ENCODE measurements at places on chromosomes 16 and 17.

DNA sequence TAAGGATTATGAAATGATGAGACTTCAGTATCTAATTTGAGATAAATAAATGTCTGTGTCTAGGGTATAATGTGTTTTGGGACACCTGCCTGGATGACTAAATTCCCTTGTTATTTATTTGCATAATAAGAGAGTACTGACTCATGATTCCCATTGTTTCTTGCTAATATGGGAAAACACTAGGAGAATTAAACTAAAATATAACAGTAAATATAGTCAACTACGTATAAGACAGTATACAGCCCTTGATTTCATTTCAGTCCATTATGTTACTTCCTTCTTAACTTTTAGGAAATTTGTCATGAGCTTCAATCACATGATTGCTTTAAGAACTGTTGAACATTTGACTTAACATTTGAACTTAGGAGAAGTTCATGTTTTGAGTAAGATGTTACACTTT is 62.4 kb downstream of the VMP1 start:
- DNase-seq, result peak; percentile 31

GRCh38 chr17:66348584-66349165 is 46.3 kb downstream of the PRKCA start:
- DNase-seq, result peak; percentile 95

DNA sequence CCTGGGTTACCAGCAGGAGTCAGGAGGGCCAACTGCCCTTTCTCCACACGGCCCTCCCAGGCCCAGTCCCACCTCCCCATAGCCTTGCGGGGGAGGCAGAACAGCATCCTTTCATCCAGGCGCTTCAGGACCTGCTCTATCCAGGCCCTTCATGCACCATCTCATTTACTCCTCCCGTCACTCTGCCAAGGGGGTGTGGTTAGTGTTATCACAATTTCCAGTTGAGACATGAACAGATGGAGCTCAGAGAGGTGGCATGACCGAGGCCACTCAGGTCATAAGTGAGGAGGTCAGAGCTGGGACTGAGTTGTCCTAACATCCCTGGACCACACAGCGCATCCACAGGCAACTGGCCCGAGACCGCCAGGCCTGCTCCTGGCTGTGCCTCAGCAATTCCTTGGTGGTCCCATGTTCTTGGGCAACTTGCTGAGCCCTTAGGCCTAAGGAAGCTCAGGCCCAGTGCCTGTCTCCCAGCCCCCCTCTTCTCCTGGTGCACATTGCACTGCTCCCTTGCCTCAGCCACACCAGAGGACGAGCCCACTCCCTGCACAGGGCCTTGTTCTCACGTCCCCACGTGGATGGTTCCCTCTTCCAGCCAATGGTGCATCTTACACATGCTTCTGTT is 23.8 kb downstream of the C17orf100 start:
- no peak for DNase-seq

DNA sequence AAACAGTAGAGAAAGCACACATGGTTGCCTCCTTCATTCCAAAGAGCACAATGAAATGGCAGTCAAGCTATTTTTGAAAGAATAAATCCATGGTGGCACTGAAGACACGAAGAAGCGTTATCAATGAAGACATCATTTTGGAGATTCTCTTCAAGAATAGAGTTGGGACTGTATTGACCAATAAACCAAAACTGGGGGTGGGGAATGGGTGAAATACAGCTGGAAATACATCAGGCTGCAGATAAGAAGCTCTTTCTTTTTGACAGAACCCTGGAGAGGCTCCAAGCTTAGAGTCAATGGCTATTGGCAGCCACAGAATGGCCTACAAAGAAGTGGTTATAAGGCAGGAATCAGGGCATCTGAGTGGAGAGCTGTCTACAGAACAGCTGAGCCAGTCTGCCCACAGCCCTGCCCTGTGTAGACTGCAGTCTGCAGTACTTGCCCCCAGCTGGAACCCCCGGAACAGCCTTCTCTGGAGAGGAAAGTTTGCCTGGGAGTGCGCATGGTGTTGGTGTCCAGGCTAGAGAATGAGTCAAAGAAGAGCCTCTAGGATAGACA is 100.4 kb downstream of the STX8 start:
- DNase-seq, result no peak

DNA sequence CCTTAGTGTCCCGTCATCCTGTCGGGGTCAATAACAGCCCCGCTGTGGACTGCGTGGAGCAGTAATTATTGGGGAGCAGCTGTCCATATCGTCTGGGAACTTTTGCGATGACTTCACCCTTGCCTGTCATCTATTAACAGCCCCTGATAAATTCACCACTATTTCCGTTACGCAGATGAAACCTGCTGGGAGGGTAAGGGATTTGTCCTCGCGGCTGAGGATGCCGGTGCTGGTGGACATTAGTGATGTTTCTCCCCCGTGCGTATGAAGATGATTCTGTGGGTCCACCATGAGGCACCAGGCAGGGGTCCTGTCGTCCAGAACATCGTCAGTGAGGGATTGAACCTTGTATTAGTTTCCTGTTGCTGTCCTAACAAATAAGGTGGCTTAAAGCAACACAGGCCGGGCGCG is 1.0 kb downstream of the FLYWCH2 start:
- DNase-seq, result no peak

DNA sequence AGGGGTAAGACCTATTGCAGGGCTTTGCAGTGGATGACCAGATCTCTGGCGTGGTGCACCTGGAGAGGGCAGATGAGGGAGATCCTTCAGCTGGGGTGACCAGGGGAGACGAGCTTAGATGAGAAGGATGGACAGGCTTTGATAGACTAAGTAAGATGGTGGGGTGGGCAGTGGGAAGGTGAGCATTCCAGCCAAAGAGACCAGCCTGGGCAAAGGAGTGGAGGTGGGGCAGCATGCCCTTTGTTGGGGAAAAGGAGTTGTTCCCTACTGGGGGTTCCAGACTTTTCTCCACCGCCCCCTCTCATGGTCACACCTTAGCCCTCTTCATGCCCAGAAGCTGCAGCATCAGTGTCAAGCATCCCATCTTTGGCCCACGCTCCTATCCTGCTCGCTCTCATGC is 27.6 kb downstream of the ANKRD40 start:
- DNase-seq, result no peak

DNA sequence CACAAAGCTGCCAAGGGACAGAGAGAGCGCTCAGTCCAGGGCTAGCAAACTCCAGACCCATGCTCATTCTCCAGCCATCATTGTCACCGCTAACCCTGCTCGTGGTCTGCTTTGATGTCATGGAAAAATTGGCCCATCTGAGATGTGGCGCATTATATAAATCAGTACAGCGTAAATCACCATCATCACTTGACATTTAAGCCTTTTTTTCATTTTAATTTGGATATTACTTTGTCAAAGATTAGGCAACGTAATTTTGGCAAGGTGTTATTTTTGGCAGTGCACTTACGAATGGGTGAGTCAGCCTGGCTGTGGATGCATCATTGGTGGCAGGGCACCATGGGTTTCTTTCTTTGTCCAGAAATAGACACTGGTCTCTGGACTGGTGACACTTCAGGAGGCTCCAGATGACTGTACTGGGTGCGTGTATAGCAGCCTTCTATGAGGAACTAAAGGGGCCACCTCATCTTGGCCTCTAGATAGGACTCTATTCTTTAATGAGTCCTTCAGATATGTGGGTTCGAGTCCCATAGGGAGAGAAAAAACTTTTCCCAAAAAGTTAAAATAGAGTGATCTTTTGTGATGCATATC is 166.3 kb downstream of the MSI2 start:
- no peak for DNase-seq

- no peak for DNase-seq
Measured at GRCh38 chr17:68089881-68090280, 54.3 kb downstream of the KPNA2 start.
